Central memory CD4-positive, alpha-beta T cell (primary cell): ENCODE measurements at places on chromosomes 12 and 14.

DNA sequence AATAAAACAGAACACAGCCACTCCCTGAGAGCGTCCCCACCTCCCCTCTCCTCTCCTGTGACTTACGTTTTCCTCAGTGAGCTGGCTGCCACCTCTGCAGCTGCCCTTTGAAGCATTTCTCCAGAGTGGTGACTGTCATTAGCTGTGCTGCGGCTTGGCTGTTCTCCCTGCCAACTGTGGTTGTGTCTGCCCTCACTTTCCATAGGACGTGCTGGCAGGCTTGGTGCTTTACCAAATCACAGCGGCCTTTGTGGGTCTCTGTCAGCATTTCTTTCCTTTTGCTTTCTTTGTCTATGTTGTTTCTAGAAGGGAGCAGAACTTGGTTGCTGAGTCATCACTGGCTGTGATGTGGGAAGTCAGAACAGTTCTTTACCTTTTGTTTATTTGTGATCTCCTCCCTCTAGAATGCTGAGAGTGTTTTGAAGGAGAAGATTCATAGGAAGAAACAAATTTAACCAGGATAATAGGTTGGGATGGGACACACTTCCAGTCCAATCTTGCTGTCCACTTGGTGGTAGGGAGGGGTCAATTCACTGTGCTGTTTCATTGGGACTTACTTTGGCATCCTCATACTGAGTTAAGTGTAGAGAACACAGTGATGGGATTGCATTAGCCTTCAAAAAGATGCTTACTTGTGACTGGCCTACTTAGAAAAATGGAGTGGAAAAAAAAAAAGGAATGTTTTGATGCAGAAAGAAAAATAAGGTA lies 88.2 kb downstream of the TMX1 start:
- no peak for DNase-seq

- no peak for DNase-seq
These were observed 29.3 kb downstream of the NELL2 start for GRCh38 chr12:44846826-44847225.

DNA sequence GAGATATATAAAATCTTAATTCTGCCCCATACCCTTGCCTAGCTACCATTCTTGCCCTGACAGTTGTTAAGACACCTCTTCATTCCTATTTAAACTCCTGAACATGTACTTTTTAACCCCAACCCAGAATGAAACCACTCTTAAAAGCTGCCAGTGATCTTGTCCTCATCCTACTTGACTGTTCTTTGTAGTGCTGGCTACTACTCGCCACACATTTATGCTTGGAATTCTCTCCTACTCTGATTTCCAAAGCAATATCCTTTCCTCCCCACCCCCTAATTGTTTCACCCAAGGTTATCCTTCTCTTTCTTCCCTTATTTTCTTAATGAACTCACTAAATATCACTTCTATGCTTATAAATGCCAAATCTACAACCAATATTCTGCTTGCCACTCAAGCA lies 4.1 kb downstream of the NFYB start:
- DNase-seq = no peak

GRCh38 chr12:107983756-107984472 lies 145.2 kb upstream of the WSCD2 start:
- no peak for DNase-seq

DNA sequence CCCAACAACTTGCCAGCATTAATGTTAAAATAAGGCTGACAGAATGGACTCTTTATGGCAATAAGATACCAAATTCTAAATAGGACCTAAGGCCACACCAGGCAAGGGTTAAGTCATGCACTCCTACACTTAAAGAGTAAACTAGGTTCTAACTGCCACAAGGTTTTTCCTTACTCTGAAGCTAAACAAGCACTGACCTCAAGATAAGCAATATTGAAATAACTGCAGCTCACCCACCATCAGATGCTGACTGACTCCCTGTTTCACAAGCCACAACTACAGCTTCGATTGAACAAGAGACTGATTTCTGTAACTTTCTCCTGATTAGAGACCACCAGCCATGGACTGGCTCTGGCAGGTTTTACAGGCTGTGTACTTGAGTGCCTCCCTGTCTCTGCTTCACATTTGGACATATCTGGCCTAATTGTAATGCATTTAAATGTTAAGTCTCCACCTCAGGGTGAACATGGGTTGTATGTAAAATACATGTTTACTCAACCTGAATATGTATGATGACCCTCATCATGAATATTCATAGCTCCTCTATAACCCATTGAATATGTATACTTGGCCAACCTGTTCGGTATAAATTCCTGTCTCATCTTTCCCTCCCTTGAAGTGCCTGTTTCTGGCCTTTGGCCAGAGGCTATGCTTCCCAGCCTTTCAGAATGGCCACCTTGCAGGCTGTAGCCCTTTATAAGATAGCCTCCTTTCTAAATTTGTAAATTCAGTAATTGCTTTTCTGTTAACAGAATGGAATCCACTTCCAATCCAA lies 70.5 kb upstream of the DAAM1 start:
- no peak for DNase-seq

GRCh38 chr12:45327823-45328383 lies 112.0 kb downstream of the ANO6 start:
- DNase-seq = no peak

GRCh38 chr12:104651811-104652210 lies 195.1 kb downstream of the CHST11 start:
- DNase-seq = no peak

DNA sequence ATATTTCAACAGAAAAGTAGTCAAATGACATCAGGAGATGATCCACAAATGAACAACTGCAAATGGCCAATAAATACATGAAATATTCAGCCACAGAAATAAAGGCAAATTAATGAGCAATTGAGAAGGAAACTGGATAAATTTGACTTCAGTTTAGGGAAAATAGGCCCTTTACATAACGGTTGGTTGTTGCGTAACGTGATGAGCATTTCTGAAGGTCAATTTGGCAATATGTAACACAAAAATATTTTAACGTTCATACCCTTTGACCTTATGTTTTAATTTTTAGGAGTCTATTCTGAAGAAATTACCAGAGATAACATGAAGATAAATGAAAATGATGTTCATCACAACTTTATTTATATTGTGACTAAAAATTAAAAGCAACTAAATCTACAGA lies 14.7 kb upstream of the MSRB3 start:
- DNase-seq = no peak

DNA sequence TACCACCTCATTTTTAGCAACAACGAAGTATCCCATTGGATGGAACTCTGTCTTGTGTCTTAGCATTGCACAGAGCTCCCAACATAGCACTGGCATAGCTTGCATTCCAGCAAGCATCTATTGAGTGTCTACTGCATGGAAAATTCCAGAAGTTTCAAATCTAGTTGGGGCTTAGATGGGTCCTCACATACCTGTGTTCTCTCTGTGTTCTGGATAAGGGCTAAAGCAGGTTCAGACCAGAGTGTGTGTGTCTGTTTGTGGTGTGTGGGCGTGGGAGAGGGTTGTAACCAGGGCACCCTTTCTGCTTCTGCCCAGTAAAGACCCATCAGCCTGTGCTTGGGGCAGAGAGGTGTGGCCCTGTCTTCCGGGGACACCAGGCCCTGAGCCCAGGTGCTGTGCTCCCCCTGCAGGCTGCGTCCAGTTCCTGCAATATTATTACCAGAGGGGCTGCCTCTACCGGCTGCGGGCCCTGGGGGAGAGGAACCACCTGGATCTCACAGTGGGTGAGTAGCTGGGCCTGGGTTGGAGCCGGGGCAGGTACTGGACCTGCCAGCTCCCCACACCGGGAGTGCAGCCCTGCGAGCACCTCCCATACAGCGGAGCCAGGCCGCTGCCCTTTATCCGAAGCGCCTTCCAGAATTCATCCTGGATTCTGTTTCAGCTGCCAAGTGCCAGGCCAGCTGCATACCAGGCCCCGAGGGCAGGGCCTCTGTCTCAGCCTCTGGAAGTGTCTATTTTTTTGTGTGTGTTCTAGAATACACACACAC lies 20.3 kb downstream of the RHOF start:
- DNase-seq = peak; percentile 74

GRCh38 chr14:56630707-56631106 lies 51.1 kb downstream of the TMEM260 start:
- no peak for DNase-seq
